ENCODE measurements at places on chromosomes 5 and 9. TPM values are rescaled to one million over a fixed set of nuclear protein-coding genes. Genes with fewer than 3 reads are reported as not detected.

GRCh38 chr9:129094387-129095169 lies 13.7 kb downstream of the DOLPP1 start:
- no peak overlapping the region for H3K27ac ChIP-seq
- peaks cover 6% of the 10 kb centered on the region for H3K36me3 ChIP-seq
- no peak overlapping the region for H3K4me3 ChIP-seq
- no peaks in the 10 kb centered on the region for H3K4me1 ChIP-seq
- no peaks in the 10 kb centered on the region for H3K27me3 ChIP-seq

- peaks cover 10% of the 10 kb centered on the region for H3K4me1 ChIP-seq
- no peak overlapping the region for H3K4me3 ChIP-seq
- peaks cover 27% of the 10 kb centered on the region for H3K27me3 ChIP-seq
Measured at GRCh38 chr9:109176963-109177362, 9.9 kb upstream of the FRRS1L start.

- H3K27ac ChIP-seq = no peak overlapping the region
- no peak overlapping the region for H3K4me3 ChIP-seq
- no peaks in the 10 kb centered on the region for H3K4me1 ChIP-seq
- peaks cover 4% of the 10 kb centered on the region for H3K36me3 ChIP-seq
Measured at GRCh38 chr9:137506702-137507171, 43.5 kb downstream of the PNPLA7 start.

DNA sequence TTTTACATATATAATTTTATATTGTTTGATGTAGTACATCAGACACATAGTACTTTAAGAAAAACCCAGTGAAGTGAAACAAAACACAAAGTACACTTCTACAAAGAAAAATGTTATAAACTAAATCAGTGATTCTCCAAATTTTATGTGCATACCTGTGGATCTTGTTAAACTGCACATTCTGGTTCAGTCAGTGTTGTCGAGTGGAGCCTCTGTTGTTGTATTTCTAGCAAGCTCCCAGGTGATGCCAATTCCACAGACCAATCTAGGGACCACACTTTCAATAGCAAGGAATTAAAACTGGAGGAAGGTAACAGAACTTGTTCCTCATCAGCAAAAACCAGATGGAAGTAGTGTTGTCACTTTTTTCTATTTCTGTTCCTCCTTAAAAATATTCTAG lies 183.8 kb upstream of the CD180 start:
- no peaks in the 10 kb centered on the region for H3K36me3 ChIP-seq
- no peak overlapping the region for H3K4me3 ChIP-seq
- no peak overlapping the region for H3K27ac ChIP-seq
- no peak for DNase-seq

- no peaks in the 10 kb centered on the region for H3K36me3 ChIP-seq
- H3K4me1 ChIP-seq = peaks cover 14% of the 10 kb centered on the region
- DNase-seq = no peak
Measured at GRCh38 chr5:96337048-96337781, 95.8 kb downstream of the PCSK1 start.

The LCN9 gene
- not detected for total RNA-seq

The SV2C gene
- total RNA-seq = 0.32 TPM

The HTR1A gene
- total RNA-seq = not detected

Data from activated T-helper 2 cell treated with anti-CD3 and anti-CD28 coated beads, Interferon-gamma antibody, Interleukin-2, Interleukin-4, amounts not matched to agents 10 μg/mL and 5 μg/mL and 100 μg/mL, durations not matched to agents 14 hours and 24 hours and 36 hours (primary cell).